Stimulated activated CD8-positive, alpha-beta memory T cell treated with anti-CD3 and anti-CD28 coated beads, Interleukin-4, amount 100 ng/mL, for 4 hours (primary cell): ENCODE measurements at places on chromosomes 6 and 20.

DNA sequence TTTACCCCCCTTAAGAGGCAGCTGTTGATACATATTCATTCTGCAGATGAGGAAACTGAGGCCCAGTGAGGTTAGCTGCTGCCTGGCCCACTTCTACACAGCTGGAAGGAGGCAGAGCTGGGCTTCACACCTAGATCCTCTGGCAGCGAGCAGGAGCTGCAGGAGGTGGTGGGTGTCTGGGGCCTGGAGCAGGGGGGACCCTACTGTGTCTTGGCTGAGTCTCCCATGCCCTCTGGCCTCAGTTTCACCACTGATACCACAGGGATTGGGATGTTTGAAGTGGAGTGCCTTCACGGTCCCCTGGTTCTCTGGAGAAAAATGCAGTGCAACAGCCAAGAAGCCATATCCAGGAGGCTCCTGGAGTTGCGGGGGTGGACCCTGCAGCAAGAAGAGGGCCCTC is 8.2 kb upstream of the BPIFA2 start:
- DNase-seq: no peak

DNA sequence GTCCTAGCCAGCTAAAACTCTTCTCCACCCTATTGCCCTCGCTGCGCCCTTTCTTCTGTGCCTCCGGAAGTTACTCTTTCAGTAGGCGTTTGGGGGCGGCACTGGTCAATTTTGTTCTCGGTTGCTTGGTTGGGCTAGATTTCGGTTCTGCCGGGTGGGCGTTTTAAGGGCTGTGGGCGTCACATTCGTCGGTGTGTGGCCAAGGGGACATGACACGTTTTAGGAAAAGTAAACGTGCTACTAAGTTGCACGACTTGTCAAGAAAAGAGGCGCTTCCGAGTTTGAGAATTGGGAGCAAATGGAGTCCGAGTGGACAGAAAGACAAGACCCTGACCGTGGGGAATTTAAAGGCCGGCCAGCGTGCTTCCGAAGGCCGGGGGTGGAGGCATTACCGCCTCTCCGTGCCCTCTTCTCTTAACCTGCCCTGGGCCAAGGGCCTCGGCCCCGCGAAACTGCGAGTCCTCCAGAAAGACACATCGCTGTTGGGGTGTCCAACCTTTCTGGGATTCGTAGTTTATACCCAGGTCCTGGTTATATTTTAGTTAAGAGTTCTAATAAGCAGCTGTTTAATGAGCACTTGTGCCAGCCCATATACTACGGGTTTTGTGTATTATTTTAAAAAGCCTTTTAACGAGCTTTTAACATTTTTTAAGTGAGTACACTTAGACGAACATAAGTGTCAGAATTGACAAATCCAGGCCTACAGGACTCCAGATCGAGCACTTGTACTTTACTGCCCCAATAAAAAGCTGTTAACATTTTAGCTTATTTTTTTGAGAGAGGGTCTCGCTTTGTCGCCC is 664 bp upstream of the BAG6 start:
- no peak for DNase-seq

- no peak for DNase-seq
These were observed 35.8 kb upstream of the YWHAB start for GRCh38 chr20:44849703-44850102.

DNA sequence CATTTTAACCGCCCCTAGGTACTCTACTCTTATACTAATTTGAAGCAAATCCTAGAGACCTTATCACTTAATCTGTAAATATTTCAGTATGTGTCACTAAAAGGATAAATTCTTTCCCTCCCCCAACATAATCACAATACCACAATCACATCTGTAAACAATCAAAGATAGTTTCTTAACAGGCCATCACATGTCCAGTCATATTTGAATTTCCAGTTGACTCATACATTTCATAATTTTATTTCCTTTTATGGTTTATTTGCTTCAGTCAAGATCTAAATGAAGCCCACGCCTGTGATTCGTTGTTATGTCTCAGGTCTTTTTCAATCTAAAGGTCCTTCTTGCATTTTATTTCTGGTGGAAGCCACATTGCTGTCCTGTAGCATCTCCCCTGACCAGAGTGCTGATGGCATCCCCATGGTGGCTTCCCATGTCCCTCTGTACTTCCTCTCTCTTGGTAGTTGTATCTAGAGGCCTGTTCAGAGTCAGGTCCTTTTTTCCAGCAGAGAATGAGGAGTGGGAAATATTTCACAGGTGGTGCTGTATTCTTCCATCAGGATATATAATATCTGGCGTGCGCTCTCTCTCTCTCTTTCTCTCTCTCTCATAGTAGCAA is 128.6 kb upstream of the SLC22A23 start:
- no peak for DNase-seq

DNA sequence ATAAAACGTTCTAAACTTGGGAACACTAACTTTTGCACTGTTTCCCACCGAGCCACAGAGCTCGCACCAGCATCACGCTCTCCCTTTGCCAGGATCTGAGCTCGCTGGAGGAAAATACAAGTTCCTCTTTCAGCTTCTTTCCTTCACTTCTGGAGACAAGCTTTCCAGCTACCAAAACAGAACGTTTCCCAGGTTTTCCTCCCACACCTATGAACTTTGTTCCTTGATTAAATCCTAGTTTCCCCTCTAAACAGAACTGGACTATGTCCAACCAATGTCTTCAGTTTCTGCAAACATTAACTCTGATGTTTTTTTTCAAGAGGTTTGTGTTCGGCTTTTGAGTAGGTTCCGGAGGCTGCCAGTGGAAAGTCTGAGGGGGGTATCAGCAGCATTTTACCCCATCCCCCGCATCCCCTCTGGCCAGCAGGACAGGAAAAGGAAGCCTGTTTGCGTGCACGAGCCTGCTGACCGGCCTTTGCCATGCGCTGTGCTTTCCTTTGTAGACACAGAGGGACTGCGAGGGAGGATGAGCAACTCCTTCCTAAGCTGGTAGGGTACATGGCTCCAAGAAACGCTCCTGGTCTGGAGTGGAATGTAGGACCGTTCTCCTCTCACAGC is 135.5 kb downstream of the LY86 start:
- no peak for DNase-seq

GRCh38 chr6:101614774-101615173 is 221.3 kb downstream of the GRIK2 start:
- no peak for DNase-seq

DNA sequence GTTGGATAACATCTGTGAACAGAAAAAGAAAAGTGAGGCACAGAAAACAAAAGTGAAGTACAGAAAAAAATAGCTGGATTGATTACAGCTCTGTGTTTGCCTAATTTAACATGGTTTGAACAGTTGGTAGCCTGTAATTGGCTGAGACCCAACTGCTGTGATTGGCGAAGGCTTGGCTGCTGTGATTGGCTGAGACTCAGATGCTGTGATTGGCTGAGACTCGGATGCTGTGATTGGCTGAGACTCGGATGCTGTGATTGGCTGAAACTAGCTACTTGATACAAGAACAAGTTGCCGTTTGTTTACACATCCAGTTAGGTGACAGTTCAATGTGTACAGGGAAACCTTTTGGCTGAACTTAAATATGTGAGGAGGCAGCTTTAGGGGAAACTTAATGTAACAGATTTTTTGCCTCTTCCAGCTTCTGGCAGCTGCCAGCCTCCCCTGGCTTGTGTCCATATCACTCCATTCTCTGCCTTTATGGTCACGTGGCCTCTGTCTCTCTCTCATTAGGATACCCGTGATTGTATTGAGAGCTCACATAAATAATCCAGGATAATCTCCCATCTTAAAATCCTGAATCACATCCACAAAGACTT is 223.4 kb upstream of the FOXA2 start:
- no peak for DNase-seq

DNA sequence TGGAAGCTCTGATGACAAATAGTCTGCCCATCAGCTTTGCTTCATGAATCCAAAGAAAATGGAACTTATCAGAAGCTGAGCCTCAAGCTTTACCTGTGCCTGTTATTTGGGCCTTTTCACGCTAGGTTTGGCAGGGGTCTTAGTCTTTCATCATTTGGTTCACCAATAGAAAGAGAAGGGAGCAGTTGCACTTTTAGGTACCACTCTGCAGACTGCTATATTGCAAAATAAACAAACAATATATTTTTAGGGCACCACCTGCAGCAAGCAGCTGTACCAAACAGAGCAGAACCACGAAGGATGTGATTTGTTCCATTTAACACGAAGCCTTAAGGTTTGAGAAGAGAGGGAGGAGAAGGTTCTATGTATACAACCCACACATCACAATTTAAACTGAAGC is 291.4 kb upstream of the RNF217 start:
- no peak for DNase-seq

- DNase-seq: no peak
These were observed 3.7 kb downstream of the RPL10A start for GRCh38 chr6:35471836-35472345.

- no peak for DNase-seq
These were observed 58.8 kb downstream of the ZMYND8 start for GRCh38 chr20:47297746-47298145.

DNA sequence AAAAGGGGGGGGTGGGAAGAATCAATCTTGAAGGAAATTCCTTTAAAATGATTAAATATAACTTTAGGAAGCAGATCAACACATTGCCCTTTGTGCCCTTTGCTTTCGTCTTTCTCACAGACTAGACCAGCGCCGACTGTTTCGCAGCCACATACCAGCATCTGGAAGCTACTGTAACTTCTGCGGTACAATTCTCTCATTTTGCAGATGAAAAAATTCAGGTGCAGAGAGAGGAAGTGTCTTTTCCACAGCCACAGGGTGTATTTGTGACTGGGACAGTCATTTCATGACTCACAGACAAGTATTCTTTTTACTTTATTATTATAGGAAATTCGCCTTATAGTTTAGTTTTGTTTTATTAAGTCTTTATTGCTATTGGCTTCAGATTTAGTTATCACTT is 84.2 kb downstream of the UST start:
- no peak for DNase-seq

- no peak for DNase-seq
These were observed 46.1 kb upstream of the TNFAIP3 start for GRCh38 chr6:137820952-137821351.

DNA sequence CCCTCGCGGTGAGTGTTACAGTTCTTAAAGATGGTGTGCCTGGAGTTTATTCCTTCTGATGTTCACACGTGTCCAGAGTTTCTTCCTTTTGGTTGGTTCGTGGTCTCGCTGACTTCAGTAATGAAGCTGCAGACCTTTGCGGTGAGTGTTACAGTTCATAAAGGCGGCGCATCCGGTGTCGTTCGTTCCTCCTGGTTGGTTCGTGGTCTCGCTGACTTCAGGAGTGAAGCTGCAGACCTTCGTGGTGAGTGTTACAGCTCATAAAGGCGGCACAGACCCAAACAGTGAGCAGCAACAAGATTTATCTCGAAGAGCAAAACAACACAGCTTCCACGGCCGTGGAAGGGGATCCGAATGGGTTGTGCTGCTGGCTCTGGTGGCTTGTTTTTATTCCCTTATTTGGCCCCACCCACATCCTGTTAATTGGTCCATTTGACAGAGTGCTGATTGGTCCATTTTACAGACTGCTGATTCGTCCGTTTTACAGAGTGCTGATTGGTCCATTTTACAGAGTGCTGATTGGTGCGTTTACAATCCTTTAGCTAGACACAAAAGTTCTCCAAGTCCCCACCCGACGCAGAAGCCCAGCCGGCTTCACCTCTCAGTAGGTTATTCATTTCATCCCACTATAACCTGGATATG is 48.2 kb upstream of the ARG1 start:
- DNase-seq: peak; percentile 12

GRCh38 chr6:2749969-2750600 is 637 bp downstream of the MYLK4 start:
- DNase-seq: peak; percentile 51

GRCh38 chr20:3238616-3239025 is 369 bp downstream of the SLC4A11 start:
- peak; percentile 15 for DNase-seq

- DNase-seq: no peak
These were observed 262.4 kb downstream of the PLCB1 start for GRCh38 chr20:8394308-8394945.

DNA sequence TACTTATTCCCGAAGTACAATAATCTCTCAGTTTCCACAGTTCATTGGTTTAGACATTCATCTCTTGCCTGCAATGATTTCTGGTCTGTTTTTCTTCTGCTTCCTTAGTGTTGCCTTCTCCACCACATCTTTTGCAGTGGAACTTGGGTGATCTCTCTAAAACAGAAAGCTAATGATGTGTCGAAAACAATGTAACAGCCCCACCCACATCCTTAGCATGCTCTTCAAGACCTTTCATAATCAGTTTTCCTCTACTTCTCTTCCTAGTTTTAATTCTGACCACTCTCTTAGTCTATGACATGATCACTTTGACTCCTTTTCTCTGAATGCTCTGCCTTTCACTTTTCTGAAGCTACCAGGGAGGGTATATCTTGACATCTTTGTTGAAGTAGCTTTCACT is 1007.9 kb upstream of the CITED2 start:
- DNase-seq: no peak

DNA sequence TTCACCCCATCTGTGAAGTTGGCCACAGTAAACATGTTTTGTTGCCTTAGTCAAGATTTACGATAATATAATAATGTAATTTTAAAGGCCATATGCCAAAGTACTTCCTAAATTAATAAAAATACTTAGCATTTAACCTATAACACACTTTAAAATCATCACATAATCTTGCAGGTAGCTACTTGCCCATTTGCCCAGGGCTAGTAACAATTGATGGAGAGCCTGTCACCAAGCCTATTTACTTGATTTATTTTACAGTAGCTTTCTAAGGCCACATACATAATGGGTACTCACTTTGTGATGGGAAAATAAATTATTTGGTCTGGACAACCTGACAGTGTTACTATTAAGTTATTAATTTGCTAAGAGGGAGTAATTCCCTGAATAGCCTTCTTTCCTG is 14.5 kb downstream of the BTBD9 start:
- DNase-seq: no peak
